IMR-90 (cell line): ENCODE measurements at places on chromosomes 7 and 10. TPM values are rescaled to one million over a fixed set of nuclear protein-coding genes. Genes with fewer than 3 reads are reported as not detected.
A peak's percentile ranks its signal among the peaks of the same experiment; 100 is the strongest.

Gene PKD2L1
- not detected in 2 replicates for total RNA-seq

Gene SCART1
- 0.28 and 0.54 TPM in 2 replicates for total RNA-seq

DNA sequence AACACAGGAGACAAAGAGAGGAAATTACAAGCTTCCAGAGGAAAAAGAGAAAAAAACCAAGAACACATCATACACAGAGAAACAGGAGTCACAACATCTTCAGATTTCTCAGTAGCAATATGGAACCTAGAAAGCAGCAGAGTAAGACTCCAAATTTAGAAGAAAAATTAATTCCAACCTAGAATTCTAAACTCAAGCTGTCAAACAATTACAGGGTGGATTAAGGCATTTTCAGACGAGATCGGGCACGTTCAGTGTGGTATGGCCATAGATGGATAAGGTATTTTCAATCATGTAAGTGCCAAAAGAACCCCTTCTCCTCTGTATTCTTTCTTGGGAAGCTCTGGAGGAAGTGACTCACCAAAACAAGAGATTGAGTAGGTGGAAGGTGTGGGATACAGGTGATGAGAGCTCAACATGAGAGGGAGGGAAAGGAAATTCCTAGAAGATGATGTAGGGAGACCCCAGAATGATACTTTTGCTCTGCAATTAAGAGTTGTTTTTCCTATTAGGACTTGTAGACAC lies 51.6 kb downstream of the FAM204A start:
- DNase-seq: no peak
- H3K36me3 ChIP-seq: no peaks in the 10 kb centered on the region
- no peaks in the 10 kb centered on the region for H3K4me1 ChIP-seq
- no peaks in the 10 kb centered on the region for H3K27me3 ChIP-seq

GRCh38 chr7:157522189-157522588 lies 185.4 kb downstream of the DNAJB6 start:
- H3K36me3 ChIP-seq: no peaks in the 10 kb centered on the region
- no peaks in the 10 kb centered on the region for H3K27me3 ChIP-seq
- no peak overlapping the region for H3K4me3 ChIP-seq
- H3K4me1 ChIP-seq: no peaks in the 10 kb centered on the region
- H3K27ac ChIP-seq: no peak overlapping the region

GRCh38 chr7:38953227-38953626 lies 24.5 kb upstream of the POU6F2 start:
- no peaks in the 10 kb centered on the region for H3K36me3 ChIP-seq
- no peak overlapping the region for H3K4me3 ChIP-seq
- no peak for DNase-seq
- no peak overlapping the region for H3K27ac ChIP-seq
- no peaks in the 10 kb centered on the region for H3K27me3 ChIP-seq

- DNase-seq: peak; percentile 71
- peaks cover 12% of the 10 kb centered on the region for H3K4me1 ChIP-seq
- H3K36me3 ChIP-seq: no peaks in the 10 kb centered on the region
- H3K4me3 ChIP-seq: no peak overlapping the region
- H3K27me3 ChIP-seq: no peaks in the 10 kb centered on the region
Observed at GRCh38 chr10:24448351-24448999, 239.5 kb downstream of the KIAA1217 start.

- no peaks in the 10 kb centered on the region for H3K36me3 ChIP-seq
- H3K27ac ChIP-seq: no peak overlapping the region
- no peak overlapping the region for H3K4me3 ChIP-seq
- H3K27me3 ChIP-seq: no peaks in the 10 kb centered on the region
- no peaks in the 10 kb centered on the region for H3K4me1 ChIP-seq
Observed at GRCh38 chr7:36736090-36736898, 12.0 kb upstream of the AOAH start.

GRCh38 chr10:93751832-93752231 lies 5.9 kb upstream of the LGI1 start:
- no peaks in the 10 kb centered on the region for H3K36me3 ChIP-seq
- DNase-seq: peak; percentile 16
- H3K4me3 ChIP-seq: no peak overlapping the region
- no peak overlapping the region for H3K27ac ChIP-seq
- no peaks in the 10 kb centered on the region; the same call in 1 of the 2 replicates for H3K4me1 ChIP-seq
- peaks cover 26% of the 10 kb centered on the region for H3K27me3 ChIP-seq

DNA sequence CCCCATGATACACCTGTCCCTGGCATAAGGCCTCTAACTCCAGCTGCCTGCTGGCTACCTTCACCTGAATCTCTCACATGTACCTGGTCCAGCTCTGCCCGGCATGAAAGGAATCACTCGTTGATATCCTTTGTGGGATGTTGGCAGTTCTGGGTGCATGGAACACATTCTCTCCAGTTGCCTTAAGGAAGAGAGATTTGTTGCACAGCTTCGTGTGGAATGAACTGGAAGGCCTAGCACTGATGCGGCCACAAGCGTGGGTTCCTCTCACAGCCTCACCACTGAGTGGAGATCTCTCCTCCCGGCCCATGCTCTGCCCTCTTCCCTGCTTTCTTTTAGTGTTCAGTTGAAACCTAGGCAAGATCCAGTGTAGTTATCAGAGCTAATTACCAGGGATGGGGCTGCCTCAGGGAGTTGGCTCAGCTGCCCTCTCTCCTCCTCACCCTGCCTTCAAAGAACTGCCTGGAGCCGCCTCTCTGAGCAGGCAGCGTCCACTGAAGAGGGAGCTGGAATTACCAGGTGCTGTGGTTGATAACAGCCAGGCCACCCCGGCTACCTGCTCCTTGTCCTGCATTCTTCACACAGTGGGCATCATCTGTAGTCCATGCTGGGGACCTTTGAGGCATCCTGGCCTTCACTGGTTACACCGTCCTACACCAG lies 194.3 kb downstream of the CCDC3 start:
- H3K36me3 ChIP-seq: no peaks in the 10 kb centered on the region
- no peaks in the 10 kb centered on the region; the same call in 1 of the 2 replicates for H3K4me1 ChIP-seq
- no peaks in the 10 kb centered on the region; the same call in 1 of the 2 replicates for H3K27me3 ChIP-seq
- H3K4me3 ChIP-seq: no peak overlapping the region
- DNase-seq: no peak
- H3K27ac ChIP-seq: no peak overlapping the region

GRCh38 chr7:44231088-44231487 lies 30.3 kb downstream of the YKT6 start:
- H3K4me3 ChIP-seq: no peak overlapping the region
- H3K4me1 ChIP-seq: no peaks in the 10 kb centered on the region
- H3K27ac ChIP-seq: no peak overlapping the region
- peaks cover 40% of the 10 kb centered on the region for H3K27me3 ChIP-seq
- DNase-seq: no peak

DNA sequence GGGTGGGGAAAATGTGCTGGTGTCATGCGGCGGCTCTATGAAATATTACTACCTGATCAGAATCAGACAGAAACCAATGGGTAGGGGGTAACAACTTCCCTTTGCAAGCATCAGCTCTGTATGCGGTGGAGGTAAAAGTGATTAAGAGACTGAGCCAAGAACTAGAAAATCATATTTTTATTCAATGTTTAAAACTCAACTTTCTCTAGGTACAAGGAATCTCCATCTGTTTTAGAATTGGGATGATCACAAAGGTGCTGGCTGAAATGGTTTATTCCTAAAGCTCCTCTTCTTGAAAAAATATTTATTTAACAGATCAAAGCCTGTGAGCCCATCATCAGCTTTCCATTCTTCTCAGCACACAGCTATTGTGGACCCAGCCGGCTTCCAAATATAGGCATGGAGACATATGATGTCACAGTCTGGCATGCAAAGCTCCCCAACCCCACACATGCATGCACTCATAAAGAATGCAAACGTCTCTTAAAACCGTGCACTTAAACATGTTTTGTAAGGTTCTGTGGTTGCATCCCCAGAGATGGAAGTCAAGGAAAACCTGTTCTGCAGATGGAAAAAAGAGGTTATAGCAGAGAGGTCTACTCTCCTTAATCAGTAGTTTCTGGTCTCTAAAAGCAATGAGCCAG lies 126.0 kb downstream of the SKIDA1 start:
- peak; percentile 98 for DNase-seq
- no peak overlapping the region for H3K4me3 ChIP-seq
- no peaks in the 10 kb centered on the region for H3K36me3 ChIP-seq
- H3K27me3 ChIP-seq: no peaks in the 10 kb centered on the region
- H3K27ac ChIP-seq: peak overlapping the region; percentile 47; the same call in 1 of the 2 replicates
